Ecto neural progenitor cell (in vitro differentiated cells): ENCODE measurements at places on chromosomes 4 and X.

GRCh38 chrX:113545040-113545439 lies 704.4 kb upstream of the AMOT start:
- no peak for DNase-seq

DNA sequence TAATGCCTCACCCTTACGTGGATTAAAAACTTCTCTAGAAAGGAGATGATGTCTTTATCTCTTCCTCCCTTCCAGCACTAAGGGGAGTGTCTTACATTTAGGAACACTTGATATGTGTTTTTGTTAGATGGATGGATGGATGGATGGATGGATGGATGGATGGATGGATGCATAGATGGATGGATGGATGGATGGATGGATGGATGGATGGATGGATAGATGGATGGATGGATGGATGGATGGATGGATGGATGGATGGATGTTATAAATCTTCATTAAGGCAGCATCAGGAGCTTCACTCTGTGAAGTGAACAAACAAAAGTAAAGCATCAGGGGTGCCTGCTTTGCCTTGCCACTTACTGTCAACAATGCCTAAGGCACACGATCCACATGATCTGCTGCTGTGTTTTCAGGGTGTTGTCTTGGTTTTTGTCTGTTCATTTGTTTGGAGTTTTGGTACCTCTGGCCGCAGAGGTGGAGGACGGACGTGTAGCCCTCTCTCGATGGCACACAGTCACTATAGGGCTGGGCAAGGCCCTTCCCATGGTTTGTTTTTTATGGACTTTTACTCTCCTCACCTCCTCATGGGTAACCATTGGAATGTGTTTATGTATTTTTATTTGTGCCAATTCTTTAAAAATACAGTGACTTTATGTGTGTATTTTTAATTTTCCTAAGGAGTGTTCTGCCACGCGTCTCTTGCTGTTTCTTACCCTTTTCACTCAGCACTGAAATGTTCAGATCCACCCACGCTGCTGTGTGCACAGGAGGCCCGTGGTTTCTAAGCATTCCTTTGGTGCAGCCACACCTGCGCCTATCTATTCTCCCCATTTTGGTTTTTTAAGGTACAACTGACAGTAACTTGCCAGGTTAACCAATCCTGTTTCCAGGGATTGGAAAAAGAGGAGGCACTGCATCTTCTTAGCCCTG lies 91.8 kb upstream of the ENPP6 start:
- no peak for DNase-seq

GRCh38 chrX:13669246-13669737 lies 16.4 kb downstream of the TCEANC start:
- no peak for DNase-seq

DNA sequence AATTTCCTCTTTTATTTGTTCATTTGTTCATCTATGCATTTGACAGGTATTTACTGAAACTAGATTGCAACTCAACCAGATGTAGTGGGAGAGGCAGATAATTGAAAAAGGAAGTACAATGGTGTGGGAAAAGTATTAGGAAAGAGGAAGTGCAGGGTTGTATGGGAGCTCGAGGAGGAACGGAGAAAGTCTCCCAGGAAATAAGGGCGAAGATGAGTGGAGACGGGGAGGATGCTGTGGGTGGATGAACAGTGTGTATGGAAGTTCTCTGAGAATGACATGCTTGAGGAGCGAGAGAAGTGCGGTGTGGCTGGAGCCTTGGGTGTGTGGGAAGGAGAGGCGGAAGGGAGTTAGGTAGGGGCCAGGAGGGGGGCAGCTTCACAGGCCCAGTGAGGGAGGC lies 87.5 kb upstream of the DHX15 start:
- no peak for DNase-seq

GRCh38 chr4:89657931-89658700 lies 178.8 kb downstream of the SNCA start:
- no peak for DNase-seq

DNA sequence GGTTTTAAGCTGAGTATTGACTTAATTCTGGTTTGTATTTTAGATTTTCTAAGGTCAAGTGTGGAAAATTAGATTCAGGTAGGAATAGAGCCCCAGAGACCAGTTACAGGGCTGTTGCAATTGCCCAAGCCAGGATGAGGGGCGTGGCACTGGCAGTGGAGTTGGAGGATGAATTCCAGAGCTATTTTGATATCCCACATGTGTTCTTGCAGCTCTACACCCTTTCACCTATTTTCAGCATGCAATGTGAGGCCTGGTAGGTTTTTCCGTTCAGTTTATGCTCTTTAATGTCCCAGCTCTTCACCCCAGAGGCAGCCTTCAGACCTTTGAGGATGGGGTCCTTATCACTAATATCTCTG lies 17.9 kb upstream of the OGT start:
- DNase-seq = no peak

GRCh38 chrX:9816084-9816700 lies 30.0 kb downstream of the SHROOM2 start:
- no peak for DNase-seq

GRCh38 chrX:135981010-135981409 lies 4.2 kb upstream of the SLC9A6 start:
- DNase-seq = no peak

DNA sequence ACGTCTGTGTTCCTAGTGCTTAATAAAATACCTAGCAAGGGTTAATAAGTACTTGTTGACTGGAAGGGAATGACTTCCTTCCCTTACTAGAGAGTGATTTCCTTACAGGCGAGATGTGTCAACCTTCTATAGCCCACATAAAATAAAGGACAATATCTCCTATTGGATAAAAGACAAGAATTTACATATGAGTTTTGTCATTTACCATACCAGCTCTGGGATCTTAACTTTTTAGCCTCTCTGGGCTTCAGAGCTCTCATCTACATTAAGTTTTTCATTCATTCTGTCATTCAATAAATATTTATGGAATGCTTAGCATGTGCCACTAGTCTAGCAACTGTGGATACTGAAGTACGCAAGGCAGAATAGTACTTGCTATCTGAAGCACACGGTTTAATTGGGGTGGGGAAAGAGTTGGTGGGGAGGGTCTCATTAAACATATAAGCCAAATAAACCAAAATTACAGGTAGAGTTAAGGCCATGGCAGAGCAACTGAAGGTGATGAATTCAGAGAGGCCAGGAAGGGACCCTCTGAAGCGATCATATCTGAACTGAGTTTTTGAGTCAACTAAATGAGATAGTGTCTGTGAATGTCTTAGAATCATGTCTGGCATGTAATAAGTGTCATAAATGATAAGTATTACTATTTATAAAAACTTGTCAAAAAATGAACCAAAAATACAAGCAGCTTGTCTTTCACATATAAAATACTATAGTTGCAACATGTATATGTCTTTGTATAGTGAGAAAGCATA lies 91.6 kb upstream of the BMP2K start:
- no peak for DNase-seq

DNA sequence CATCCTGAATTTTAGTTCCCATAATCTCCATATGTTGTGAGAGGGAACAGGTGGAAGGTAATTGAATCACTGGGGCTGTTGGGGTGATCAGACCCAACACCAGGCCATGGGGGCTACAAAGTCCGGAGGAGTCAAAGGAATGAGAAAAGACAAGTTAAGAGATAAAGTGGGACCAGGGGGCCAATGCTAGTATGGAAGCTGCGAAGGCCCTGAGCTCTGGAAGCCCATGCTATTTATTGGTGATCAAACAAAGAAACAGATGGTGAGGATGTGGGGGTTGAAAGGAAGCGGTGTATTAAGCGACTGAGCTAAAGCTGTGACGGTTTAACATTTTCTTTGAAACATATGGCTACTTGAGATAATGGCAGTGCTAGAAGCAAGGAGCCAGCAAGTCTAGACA lies 132.8 kb downstream of the PDGFC start:
- no peak for DNase-seq

DNA sequence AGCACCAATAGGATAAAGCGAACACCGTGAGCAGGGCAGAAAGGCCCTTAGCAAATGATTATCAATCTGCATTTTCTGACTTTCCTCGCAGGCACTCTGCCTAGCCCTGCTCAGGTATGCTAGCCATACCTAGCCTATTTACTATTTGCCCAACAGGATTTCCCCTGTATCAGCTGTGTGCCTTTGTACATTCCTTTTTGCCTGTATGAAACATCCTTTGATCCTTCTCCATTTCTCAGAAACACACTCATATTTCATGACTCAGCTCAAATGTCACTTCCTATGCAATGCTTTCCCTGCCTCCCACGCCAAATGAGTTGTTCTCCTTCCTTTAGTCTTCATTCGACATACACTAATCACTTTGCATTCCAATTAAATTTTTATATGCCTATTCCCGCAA lies 37.2 kb downstream of the PCDH7 start:
- no peak for DNase-seq

DNA sequence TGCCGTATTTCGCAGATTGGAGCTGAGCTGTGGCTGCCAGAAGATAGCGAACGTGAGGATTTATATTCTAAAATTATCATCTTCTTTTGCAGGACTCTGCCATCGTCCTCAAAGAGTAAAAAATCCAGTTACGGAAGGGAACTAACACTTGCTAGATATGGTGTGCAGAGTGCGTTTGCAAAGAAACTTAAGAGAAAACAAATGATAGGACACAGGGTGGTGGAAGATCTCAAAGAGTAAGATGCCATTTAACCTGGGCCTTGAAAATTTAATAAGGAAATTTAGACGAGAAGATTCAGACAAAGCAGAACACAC lies 566 bp downstream of the LARP7 start:
- DNase-seq = no peak

GRCh38 chrX:115177932-115178331 lies 11.3 kb upstream of the RBMXL3 start:
- no peak for DNase-seq

- no peak for DNase-seq
Measured at GRCh38 chr4:183348136-183348535, 25.9 kb upstream of the CLDN24 start.

DNA sequence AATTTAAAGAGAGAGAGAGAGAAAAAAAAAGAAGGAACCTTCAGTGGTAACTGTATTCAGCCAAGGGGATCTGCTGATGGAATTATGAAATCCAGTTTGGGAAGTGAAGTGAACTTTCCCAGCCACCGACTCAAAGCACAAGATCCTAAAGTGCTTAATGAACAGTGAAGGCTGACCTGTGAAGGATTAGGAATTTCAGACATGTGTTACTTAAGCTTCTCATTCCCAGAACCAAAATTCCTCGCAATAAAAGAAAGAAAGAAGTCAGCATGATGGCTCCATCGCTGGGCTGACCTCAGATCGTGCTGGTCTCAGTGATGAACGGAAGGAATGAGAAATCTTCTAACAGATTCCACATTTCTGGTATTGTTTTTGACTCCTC lies 135.2 kb downstream of the ARSF start:
- DNase-seq = no peak

- peak; percentile 36 for DNase-seq
Measured at GRCh38 chr4:8846046-8846720, 25.5 kb downstream of the HMX1 start.

DNA sequence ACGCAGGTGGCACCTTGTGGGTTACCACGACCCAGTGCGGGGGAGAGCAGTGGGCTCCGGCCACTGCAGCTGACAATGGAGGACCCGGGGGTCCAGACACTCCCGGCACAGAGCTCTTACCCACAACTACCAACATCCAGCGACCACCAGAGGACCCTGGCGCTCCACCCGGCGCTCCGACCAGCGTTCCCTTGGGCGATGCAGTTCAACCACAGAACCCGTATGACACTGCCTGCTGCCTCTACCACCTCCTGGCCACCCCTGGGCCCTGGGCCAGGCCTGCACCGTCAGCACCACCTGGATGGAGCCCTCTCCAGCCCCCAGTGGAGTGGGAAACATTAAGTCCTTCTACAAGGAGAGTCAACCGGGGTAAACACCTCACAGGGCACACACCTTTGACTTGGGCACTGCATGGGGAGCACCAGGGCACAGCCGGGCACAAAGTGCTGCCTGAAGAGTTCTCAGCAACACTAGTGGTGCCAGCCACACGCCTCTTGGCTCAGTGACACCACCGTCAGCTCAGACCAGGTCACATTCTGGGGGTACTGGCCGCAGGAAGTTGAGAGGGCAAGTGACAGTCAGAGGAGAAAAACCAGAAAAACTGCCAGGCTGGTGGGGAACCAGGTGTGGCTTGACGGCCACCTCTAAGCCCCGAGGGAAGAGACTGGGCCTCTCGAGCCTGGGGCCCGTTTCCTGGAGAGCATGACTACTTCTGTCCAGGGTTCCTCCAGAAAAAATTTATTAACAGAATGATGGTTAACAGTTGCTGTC lies 2.6 kb downstream of the CTBP1 start:
- DNase-seq = no peak

GRCh38 chr4:32988165-32988811 lies 2268.1 kb downstream of the PCDH7 start:
- no peak for DNase-seq

- no peak for DNase-seq
Measured at GRCh38 chr4:10088135-10089010, 28.2 kb downstream of the WDR1 start.

DNA sequence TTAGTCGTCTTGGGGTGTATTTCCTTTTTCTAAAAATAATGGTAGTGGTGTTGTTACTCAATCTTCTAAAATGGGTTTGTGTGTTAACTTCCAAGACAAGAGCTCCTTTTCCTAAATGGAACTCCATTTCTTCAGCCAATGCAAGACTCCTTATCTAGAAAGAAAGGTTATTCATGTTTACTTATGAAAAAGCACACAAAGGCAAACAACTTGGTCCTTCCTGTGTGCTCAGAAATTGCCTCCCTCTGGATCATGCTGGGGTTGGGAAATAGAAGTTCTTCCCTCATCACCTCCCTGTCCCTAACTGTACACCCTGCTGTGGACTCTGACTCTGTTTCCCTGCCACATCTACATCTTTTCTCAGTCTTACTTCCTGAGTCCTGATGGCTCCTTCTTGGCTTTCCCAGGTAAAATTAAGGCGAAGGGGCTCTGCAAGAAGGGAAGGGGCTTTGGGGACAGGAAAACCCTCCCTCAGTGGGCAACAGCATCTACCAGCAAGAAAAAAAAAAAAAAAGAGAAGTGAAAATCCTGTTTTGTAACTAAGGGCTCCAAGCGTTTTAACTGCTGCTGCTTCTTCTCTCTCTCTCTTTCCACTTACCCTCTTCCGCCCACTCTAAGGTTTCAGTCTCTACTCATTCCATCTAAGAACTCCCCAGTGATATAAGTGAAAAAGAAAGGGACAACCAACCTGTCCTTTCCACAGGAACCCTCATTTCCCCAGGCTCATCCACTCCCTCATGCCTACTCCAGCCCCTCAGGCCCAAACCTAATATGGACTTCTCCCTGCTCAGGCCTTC lies 19.8 kb upstream of the TASL start:
- no peak for DNase-seq

GRCh38 chr4:153661215-153661822 lies 22.8 kb upstream of the TLR2 start:
- DNase-seq = no peak

DNA sequence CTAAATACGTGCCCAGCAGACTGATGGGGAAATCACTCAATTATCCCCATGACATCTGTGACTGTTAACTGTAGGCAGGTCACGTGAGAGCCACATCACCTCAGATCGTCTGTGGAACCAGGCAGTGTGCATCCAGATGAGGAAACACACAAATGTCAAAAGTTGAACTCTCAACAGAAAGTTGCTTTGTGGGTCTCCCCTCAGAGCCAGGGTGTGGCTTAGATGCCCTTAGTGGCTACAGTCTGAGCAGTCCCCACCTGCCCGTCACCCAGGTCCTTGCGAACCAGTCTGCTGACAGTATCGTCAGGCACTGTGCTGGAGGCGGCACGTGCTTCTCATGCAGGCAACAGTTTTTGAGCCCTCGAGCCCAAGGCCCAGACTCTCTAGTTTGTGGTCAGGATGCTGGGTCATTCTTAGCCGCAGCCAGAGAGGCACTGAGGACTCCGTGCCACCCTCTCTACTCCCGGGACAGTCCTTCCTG lies 10.8 kb downstream of the TMEM187 start:
- DNase-seq = no peak
